Common myeloid progenitor, CD34-positive (primary cell): ENCODE measurements at places on chromosomes 13 and 19.

- no peak overlapping the region for H3K4me3 ChIP-seq
- H3K27ac ChIP-seq, result no peak overlapping the region
- peaks cover 35% of the 10 kb centered on the region for H3K27me3 ChIP-seq
- no peaks in the 10 kb centered on the region for H3K4me1 ChIP-seq
Observed at GRCh38 chr13:26048741-26049140, 3.1 kb downstream of the SHISA2 start.

DNA sequence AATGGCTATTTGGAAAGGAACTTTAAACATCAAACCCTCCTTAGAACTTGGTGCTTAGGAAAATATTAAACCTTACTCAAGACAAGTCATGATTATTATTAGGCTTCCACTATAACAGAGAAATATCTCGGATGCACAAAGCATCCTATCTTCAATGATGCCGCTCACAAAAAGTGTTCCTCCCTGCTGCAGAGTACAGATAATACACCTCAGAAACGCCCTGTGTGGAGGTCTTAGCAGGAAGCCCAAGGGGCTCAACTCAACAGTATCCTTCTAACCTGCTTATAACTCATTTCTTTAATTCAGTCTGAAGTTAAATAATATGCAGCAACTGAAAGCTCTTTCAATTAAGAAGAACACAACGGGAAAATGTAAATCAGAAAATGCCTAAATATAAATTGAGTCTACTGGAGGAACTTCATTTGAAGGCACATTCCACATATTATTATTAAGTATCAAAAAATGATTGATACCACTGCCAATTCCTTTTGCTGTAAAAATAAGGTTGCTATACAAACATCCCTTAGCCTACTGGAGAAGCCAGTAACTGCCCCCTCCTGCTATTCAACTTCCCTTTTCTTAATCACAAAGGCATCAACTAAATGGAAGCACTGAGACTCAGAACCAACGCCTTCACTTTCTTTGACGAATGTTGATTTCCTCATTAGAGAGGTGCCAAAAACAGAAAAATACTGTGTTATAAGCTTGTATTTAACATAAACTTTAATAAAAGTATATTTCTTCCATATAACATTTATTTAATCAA lies 12.0 kb downstream of the ELF1 start:
- H3K27ac ChIP-seq, result peak overlapping the region; percentile 92
- H3K36me3 ChIP-seq, result peaks cover 7% of the 10 kb centered on the region
- H3K4me3 ChIP-seq, result peak overlapping the region; percentile 35
- DNase-seq, result peak; percentile 87

GRCh38 chr13:57450356-57450755 lies 181.2 kb upstream of the PCDH17 start:
- H3K27me3 ChIP-seq, result no peaks in the 10 kb centered on the region
- no peak overlapping the region for H3K4me3 ChIP-seq

GRCh38 chr13:96248103-96248502 lies 158.2 kb downstream of the HS6ST3 start:
- H3K27ac ChIP-seq, result no peak overlapping the region
- H3K36me3 ChIP-seq, result no peaks in the 10 kb centered on the region
- H3K27me3 ChIP-seq, result no peaks in the 10 kb centered on the region
- no peak for DNase-seq
- no peak overlapping the region for H3K4me3 ChIP-seq

GRCh38 chr13:29722415-29722814 lies 126.9 kb upstream of the SLC7A1 start:
- no peaks in the 10 kb centered on the region for H3K4me1 ChIP-seq
- H3K36me3 ChIP-seq, result no peaks in the 10 kb centered on the region
- H3K27me3 ChIP-seq, result no peaks in the 10 kb centered on the region
- no peak overlapping the region for H3K27ac ChIP-seq
- H3K4me3 ChIP-seq, result no peak overlapping the region
- DNase-seq, result no peak

DNA sequence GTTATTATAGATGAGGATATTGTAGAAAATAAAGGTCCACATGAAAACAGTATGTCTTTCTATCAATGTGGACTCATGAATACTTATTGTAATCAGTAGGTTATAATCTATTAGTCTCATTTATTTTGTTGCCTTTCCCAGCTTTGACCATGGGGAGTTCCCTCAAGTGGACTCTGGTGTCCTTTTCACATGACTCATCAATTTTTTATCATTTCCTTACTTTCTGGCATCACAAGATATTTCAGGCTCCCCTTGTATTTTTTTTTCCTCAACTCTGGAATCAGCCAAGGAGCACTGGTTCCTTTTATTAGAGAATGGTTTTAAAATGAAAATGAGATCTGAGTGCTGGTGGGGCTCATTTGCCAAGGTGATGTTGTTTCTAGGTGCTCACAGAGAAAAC lies 63.4 kb upstream of the DIAPH3 start:
- no peak for DNase-seq
- no peaks in the 10 kb centered on the region for H3K27me3 ChIP-seq
- no peaks in the 10 kb centered on the region for H3K36me3 ChIP-seq
- H3K4me1 ChIP-seq, result no peaks in the 10 kb centered on the region

- H3K27ac ChIP-seq, result no peak overlapping the region
Observed at GRCh38 chr13:90838317-90838960, 509.0 kb upstream of the MIR17HG start.

DNA sequence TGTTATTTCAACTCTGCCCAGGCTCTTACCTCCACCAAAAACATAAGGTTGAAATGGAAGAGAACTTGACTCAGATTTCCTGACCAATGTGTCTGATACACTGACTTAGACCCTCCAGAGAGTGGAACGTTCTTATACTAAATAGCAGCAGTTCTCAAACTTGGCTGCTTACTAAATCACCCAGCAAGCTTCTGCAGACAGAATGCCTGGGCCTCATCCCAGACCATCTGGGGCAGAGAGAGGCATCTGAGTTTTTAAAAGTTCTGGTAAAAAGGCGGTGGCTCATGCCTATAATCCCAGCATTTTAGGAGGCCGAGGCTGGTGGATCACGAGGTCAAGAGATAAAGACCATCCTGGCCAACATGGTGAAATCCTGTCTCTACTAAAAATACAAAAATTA lies 46.3 kb downstream of the NEK5 start:
- no peak overlapping the region for H3K4me3 ChIP-seq
- no peaks in the 10 kb centered on the region for H3K36me3 ChIP-seq
- DNase-seq, result no peak
- H3K27me3 ChIP-seq, result no peaks in the 10 kb centered on the region
- H3K4me1 ChIP-seq, result no peaks in the 10 kb centered on the region
- H3K27ac ChIP-seq, result no peak overlapping the region

- peaks cover 18% of the 10 kb centered on the region for H3K4me1 ChIP-seq
- H3K36me3 ChIP-seq, result peaks cover 13% of the 10 kb centered on the region
- peak overlapping the region; percentile 92 for H3K27ac ChIP-seq
- H3K4me3 ChIP-seq, result peak overlapping the region; percentile 94
Observed at GRCh38 chr19:3625996-3626472, 556 bp downstream of the CACTIN start.

DNA sequence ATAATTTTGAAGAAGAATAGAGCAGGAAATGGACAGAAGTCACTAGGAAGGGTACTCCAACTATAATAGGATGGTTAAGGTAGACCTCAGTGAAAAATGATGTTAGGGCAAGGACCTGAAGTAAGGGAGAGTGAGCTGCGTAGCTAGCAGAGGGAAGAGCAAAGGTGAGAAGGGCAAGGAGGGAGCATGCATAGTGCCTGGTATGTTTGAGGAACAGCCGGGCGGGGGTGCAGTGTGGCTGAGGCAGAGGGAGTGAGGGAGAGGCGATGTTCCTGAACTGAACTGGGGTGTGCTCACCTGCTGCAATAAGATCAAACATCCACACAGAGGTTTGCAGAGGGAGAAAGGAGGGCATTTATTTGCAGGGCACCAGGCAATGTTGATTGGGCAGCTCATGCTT lies 110.4 kb downstream of the DNAJC15 start:
- no peaks in the 10 kb centered on the region for H3K36me3 ChIP-seq
- no peaks in the 10 kb centered on the region for H3K4me1 ChIP-seq
- H3K27me3 ChIP-seq, result peaks cover 19% of the 10 kb centered on the region
- H3K4me3 ChIP-seq, result no peak overlapping the region
- no peak overlapping the region for H3K27ac ChIP-seq

- no peaks in the 10 kb centered on the region for H3K4me1 ChIP-seq
- no peak for DNase-seq
- no peaks in the 10 kb centered on the region for H3K27me3 ChIP-seq
Observed at GRCh38 chr13:100106005-100106404, 17.1 kb downstream of the PCCA start.

DNA sequence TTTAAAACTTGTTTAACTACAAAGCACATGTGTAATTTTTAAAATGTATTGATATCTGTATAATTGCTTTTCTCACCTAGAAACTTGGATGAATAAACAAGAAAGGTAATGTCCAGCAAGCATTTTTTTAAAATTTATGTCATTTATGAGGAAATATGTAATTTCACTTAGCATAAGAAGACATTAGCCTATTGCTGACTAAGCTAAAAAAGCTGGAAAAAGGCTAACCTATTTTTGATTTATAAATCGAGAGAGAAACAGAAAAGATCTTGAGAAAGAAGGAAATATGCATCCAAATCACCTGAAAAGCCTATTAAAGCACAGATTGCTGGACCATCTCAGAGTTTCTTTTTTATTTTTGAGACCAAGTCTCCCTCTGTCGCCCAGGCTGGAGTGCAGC lies 1181.3 kb downstream of the SLITRK1 start:
- H3K27me3 ChIP-seq, result no peaks in the 10 kb centered on the region
- DNase-seq, result no peak
- no peak overlapping the region for H3K4me3 ChIP-seq
- H3K4me1 ChIP-seq, result no peaks in the 10 kb centered on the region
- no peaks in the 10 kb centered on the region for H3K36me3 ChIP-seq

DNA sequence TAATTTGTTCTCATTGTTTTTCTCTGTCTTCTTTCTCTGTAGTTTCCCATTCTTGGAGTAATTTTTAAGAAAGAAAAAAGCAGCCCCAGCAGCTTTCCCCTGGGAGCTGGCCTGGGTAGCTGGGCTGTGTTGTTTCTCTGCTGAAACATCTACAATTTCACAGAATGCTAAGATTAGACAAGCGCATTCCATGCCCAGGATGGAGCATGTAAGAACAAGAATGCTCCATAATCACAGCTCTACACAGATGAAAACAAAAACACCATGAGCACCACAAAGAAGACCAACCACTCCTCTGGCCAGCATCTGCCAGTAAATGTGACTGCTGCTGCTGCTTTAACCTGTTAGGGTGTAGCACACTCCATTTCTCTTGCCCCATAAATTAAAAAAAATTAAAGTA lies 239.2 kb upstream of the SLITRK1 start:
- H3K4me1 ChIP-seq, result peaks cover 8% of the 10 kb centered on the region
- DNase-seq, result no peak
- H3K27me3 ChIP-seq, result no peaks in the 10 kb centered on the region
- H3K4me3 ChIP-seq, result no peak overlapping the region
- H3K36me3 ChIP-seq, result no peaks in the 10 kb centered on the region
